Cerebellar nuclear complex (tissue), 1 donor: ENCODE measurements at places on chromosomes 5 and 9.

GRCh38 chr9:14242150-14242805 is 71.7 kb downstream of the NFIB start:
- DNase-seq: no peak

DNA sequence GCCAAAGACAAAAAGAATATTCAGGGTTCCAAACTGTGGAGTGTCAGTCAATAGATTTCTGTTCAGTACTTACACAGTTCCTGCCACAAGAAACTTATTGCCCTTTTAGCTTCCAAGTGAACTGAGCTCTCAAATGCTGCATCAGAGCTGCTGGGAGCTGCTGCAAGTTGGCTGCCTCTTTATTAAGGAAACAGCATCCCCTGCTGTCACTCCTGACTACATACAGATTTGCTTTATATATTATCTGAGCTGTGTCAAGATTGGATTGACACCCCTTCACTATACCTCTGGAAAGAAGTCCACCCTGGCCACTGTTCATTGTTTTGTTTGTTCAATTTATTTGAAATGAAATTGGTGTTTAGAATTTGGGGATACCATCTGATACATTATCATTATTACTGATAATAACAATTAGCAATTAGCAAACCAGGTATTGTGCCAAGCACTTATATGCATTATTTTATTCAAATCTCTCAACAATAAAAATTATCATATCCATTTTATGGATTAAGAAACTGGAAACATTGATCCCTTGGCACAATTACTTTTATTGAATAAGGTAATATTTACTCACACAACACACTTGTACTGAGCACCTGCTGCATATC is 16.4 kb upstream of the C5orf58 start:
- DNase-seq: no peak

DNA sequence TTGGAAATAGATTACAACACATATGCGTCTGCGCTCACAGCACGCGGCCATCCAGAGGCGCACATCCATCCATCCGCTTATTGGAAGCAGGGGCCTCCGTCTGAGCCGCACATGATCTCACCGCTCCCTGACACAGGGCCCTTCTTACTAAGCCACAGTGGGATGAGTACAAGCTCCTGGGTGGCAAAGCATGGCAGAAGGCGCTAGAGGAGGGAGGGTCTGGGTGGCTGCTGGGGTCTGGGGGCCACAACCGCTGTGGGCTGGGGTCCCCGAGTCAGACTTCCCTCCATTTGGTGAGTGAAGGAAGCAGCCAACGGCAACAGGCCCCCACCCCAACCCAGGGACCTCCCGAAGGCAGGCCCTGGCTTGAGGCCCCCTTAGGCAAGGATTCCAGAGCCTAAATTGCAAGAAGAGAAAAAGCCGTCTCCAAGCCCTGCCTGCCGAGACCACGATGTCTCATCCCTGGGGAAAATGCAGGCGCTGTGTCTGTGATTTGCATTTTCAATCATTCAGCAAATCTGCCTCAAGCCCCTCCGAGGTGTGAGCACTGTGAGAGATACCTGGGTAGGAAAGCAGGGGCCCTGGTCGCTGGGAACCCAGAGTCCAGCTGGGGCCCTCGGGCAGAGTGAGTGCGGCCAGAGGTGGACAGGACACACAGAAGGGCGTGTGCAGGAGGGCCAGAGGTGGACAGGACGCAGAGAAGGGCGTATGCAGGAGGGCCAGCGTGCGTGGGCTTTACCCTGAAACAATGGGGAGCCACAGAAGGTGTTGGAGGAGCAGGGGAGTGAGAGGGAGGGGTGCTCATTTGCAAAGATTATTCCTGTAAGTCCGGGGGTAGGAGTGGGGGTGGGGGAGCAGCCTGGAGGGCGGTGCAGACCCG is 135.7 kb downstream of the OLFM1 start:
- DNase-seq: no peak

DNA sequence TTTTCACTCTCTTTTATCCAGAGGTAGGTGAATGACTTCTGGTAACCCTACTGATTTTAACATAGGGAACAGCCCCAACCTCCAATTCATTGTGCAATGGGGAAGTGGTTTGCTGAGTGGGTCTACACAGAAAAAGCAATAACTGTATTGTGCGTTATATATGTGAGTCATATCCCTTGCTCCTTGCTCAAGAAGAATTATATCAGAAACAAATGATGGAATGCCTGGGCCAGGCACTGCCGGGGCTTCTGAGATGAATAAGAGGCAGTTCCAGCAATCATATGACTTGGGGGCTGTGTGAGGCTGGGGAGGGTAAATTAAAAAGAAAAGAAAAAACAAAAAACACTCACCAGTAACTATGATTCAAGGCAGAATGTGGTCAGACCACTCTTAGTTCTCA is 79.2 kb upstream of the ABCA1 start:
- no peak for DNase-seq

DNA sequence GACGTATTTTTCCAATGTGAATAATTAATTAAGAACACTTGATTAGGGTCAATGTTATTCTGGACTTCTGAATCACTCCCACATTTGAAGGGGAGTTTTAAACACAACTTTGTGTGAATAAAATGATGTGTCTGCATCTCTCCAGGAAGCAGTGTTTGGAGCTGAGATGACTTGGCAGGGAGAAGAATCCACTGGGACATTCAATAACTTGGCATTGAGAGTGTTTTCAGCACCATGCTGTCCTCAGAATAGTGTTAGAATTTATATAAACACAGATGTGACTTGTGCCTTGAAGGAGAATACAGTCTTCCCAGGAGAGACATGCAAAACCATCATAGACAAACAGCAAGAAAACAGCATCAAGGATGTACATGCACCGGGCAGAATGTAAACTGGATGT is 32.7 kb upstream of the KCNMB1 start:
- no peak for DNase-seq

- DNase-seq: no peak
These were observed 194.3 kb upstream of the VLDLR start for GRCh38 chr9:2427120-2427891.

GRCh38 chr9:123349691-123350480 is 6.1 kb upstream of the CRB2 start:
- DNase-seq: peak; percentile 2
